ENCODE measurements at places on chromosomes 2 and 18.

- DNase-seq: no peak
Measured at GRCh38 chr2:39684464-39684863, 18.7 kb downstream of the TMEM178A start.

- peak; percentile 3 for DNase-seq
Measured at GRCh38 chr2:196415384-196415783, 224.1 kb upstream of the CCDC150 start.

- DNase-seq: no peak
Measured at GRCh38 chr2:72712304-72712703, 113.5 kb downstream of the EXOC6B start.

- no peak for DNase-seq
Measured at GRCh38 chr18:62282188-62282629, 42.9 kb upstream of the TNFRSF11A start.

GRCh38 chr2:178324077-178324476 lies 126.9 kb downstream of the PRKRA start:
- DNase-seq: no peak

DNA sequence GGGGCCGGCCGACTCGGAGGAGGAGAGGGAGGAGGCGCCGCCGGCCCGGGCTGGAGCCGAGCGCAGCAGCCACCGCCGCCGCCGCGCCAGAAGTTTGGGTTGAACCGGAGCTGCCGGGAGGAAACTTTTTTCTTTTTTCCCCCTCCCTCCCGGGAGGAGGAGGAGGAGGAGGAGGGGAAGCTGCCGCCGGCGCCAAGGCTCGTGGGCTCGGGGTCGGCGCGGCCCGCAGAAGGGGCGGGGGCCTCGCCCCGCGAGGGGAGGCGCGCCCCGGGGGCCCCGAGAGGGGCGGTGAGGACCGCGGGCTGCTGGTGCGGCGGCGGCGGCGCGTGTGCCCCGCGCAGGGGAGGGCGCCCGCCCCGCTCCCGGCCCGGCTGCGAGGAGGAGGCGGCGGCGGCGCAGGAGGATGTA lies 316 bp downstream of the CRIM1 start:
- DNase-seq: no peak

GRCh38 chr2:17301437-17301836 lies 216.8 kb downstream of the RAD51AP2 start:
- no peak for DNase-seq

DNA sequence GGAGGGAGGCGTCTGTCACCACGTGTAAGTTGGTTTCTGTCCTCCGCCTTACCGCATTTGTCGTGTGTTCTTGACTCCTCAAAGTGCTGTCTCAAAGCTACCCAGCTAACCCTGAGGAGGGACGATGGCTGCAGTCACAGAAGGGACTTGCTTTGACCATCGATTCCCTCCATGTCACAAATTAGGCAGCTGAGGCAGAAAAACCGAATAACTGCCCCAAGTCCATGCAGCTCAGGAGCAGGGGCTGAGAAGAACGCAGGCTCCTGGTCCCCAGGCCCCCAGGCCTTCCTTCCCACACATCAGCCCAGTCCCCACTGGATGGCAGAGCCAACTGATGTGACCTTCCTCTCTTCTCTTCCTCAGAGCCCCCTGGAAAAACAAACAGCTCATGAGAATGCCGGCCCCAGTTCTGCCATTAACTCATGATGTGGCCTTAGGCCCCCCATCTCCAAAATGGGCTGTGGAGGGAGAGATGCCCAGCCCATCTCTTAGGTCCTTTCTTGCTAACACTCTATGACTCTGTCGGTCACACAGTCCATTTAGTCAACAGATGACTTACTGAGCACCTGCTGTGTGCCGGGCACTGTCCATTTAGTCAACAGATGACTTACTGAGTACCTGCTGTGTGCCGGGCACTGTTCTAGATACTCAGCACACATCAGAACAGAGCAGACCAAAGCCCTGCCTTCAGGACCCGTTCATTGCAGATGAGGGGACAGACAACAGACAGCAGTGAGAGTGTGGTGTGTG lies 19.6 kb downstream of the MTERF4 start:
- no peak for DNase-seq

GRCh38 chr2:170216981-170217380 lies 39.0 kb downstream of the MYO3B start:
- DNase-seq: no peak

DNA sequence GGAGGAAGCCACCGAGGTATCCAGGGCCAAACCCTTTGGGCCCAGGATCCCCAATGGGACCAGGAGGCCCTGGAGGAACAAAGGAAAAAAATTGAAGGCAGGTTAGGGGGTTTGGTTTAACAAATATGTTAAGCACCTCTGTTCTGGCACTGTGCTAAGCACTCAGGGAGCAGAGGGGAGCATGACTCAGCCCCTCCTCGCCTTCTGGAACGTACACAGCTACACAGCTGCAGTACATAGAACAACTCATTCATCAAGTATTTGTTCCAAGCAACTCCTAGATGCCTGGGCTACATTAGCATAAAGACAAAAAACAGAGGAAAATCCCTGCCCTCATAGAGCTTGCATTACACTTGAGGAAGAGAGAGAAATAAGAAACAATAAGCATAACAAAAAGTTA lies 153.6 kb downstream of the COL4A4 start:
- DNase-seq: no peak

- no peak for DNase-seq
Measured at GRCh38 chr2:178998539-178998938, 51.4 kb downstream of the CCDC141 start.

GRCh38 chr2:219947575-219947974 lies 320.1 kb downstream of the SLC4A3 start:
- DNase-seq: no peak

DNA sequence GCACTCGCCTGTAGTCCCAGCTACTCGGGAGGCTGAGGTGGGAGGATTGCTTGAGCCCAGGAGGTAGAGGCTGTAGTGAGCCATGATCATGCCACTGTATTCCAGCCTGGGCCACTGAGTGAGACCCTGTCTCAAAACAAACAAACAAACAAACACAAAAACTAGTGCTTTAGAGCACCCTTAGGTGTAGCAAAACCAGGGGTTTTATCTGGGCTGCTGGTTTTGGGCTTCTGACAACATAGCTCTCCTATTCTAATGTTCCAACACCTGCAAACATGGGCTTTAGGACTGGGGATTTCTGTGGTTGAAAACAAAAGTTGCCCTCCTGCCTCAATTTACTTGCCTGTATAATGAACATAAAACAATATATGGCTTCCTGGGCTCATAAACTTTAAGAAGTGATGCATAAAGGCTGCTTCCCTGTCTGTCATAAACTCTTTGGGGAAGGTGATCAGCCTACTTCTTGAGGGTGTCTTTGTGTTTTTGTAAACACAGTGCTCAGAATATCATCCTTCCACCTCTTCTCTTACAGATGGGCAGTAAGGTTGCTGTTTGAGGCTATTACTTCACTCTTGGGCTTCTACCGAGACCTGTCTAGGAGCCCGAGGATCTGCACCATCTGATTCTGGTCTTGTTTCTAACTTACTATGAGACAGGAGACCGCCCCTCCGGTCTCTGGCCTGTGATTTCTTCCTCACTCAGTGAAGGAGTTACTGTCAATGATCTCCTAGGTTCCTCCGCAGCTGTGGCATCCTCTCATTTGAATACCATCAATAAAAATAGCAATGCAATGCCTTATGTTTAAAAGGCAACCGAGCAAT lies 246.5 kb downstream of the MYCN start:
- no peak for DNase-seq

GRCh38 chr2:68341583-68341982 lies 21.8 kb upstream of the CNRIP1 start:
- no peak for DNase-seq

- DNase-seq: no peak
Measured at GRCh38 chr2:222298001-222298310, 842 bp downstream of the PAX3 start.

DNA sequence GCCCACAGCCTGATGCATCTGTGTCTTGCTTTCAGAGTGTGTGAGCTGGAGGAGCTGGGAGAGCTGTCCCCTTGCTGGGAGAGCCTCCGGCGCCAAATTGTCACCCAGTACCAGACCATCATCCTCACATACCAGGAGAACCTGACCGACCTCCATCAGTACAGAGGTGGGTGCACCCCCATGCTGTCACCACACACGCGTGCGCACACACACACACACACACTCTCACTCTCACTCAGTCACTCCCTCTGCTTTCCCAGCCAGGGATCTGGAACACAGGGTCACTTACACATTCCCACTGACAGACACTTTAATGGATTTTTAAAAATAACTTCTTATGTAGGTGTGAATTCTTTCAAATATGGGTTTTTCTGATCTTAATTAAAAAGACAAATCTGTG lies 64.5 kb downstream of the COA5 start:
- no peak for DNase-seq

GRCh38 chr2:161119483-161119882 lies 40.7 kb upstream of the TANK start:
- no peak for DNase-seq

- no peak for DNase-seq
Measured at GRCh38 chr2:71353248-71353647, 21.7 kb downstream of the ZNF638 start.

DNA sequence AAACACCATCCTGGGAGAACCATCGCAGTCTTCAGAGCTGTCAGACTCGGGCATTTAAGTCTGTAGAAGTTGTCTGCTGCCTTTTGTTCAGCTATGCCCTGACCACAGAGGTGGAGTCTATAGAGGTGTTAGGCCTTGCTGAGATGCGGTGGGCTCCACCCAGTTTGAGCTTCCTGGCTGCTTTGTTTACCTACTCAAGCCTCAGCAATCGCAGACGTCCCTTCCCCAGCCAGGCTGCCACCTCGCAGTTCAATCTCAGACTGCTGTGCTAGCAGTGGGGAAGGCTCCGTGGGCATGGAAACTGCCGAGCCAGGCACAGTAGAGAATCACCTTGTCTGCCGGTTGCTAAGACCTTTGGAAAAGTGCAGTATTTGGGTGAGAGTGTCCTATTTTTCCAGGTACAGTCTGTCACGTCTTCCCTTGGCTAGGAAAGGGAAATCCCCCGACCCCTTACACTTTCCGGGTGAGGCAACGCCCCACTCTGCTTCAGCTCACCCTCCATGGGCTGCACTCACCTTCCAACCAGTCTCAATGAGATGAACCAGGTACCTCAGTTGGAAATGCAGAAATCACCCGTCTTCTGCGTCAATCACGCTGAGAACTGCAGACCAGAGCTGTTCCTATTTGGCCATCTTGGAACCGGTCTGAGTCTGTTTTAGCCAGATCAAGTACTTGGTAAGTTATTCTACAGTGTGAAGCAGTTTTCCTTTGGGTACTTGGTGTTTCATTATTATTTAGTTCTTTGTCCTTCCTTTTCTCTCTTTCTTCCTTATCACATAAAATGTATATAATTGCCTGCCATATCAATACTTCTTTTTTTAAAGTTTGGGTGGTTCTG lies 71.5 kb downstream of the CDC42EP3 start:
- peak; percentile 54 for DNase-seq

DNA sequence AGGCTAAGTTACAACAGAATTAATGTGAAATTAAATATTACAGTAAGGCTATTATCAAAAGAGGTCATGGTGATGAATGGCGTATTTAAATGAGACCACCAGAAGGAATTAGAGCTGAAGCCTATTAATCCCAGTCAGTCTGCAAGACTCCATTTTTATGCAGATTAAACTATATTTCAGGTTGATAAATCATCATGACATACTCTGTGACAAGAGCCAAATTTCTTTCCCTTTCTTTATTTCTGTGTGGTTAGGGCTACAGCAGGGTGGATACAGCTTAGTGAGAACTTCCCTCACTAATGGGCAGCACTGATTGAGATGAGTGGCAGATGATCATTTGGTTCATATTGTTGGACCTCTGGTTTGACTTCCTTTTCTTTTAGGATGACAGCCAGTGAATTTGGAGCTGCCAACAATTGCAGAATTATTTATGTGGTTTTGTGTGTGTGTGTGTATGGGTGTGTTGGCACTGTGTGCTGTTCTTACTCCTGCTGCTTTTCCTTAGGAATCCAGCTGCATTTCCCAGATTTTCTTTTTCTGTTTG lies 481.3 kb downstream of the PIK3C3 start:
- DNase-seq: no peak

GRCh38 chr2:10971161-10971887 lies 59.6 kb downstream of the KCNF1 start:
- DNase-seq: no peak

DNA sequence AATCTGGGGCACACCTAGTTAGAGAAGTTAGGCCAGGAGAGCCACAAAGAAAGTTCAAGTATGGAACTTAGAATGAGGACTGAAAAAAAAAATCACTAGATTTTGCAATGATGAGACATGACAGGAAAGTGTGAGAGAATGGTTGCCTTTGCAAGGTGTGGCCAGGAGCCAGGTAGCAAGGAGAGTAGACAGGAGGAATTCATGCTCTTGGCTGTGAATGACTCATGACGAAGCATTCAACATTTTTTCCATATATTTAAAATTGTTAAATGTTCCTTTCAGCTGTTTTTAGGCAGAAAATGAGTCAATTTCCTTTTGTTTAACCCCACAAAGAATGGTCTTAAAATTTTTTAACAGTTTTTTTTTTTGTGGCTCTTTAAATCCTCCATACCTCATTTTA lies 636.9 kb downstream of the PLCL1 start:
- DNase-seq: no peak

- no peak for DNase-seq
Measured at GRCh38 chr18:23658285-23658684, 4.4 kb downstream of the ANKRD29 start.

- no peak for DNase-seq
Measured at GRCh38 chr2:74004212-74005182, 19.8 kb downstream of the TET3 start.

DNA sequence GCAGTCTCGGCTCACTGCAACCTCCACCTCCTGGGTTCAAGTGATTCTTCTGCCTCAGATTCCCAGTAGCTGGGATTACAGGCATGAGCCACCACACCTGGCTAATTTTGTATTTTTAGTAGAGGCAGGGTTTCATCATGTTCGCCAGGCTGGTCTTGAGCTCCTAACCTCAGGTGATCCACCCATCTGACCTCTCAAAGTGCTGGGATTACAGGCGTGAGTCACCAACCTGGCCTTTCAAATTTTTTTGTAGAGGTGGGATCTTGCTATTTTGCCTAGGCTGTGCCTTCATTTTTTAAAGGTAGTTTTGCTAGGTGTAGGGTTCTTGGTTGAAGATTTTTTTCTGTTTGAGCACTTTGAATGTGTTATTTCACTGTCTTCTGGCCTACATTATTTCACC lies 6.2 kb downstream of the HAUS1 start:
- DNase-seq: no peak

DNA sequence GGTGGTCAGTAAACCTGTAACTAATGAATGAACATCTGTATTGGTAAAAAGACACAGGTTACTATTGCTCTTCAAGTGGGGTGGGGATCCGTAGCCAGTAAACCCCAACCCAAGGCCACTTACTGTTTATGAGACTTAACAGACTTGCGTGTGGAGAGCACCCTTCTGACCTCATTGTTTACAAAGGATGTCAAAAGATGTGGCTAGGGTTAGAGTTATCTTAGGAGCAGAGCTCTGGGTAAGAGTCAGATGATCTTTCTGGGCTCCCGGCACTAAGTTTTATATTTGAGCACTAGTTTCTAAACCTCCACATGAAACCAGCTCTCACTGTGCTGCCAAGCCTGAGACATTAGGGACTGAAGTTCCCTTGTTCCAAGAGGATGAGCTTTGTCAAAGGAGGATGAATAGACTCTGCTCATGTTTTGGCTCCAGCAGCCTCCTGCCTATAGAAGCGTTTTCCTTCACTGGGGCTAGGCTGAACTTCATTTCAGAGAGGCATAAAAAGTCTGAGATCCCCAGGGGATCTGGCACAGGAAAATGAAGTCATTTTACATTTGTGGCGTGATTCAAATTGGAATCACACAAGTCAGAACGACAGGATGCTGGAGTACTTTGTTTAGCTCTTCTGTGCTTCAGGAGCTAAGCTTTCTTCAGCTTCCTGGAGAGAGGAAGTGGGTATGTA lies 403.1 kb upstream of the TRIB2 start:
- DNase-seq: no peak

GRCh38 chr18:3624935-3625741 lies 175.2 kb downstream of the TGIF1 start:
- peak; percentile 71 for DNase-seq

Measured in activated CD4-positive, alpha-beta T cell treated with anti-CD3 and anti-CD28 coated beads for 4 hours (primary cell).